ENCODE measurements at places on chromosomes 11 and 22. TPM values are rescaled to one million over a fixed set of nuclear protein-coding genes. Genes with fewer than 3 reads are reported as not detected.

- no peak for DNase-seq
These were observed 61.6 kb downstream of the CASP12 start for GRCh38 chr11:104836691-104837090.

The NTM gene
- 3.4 TPM for total RNA-seq

The TEX54 gene
- not detected for total RNA-seq

DNA sequence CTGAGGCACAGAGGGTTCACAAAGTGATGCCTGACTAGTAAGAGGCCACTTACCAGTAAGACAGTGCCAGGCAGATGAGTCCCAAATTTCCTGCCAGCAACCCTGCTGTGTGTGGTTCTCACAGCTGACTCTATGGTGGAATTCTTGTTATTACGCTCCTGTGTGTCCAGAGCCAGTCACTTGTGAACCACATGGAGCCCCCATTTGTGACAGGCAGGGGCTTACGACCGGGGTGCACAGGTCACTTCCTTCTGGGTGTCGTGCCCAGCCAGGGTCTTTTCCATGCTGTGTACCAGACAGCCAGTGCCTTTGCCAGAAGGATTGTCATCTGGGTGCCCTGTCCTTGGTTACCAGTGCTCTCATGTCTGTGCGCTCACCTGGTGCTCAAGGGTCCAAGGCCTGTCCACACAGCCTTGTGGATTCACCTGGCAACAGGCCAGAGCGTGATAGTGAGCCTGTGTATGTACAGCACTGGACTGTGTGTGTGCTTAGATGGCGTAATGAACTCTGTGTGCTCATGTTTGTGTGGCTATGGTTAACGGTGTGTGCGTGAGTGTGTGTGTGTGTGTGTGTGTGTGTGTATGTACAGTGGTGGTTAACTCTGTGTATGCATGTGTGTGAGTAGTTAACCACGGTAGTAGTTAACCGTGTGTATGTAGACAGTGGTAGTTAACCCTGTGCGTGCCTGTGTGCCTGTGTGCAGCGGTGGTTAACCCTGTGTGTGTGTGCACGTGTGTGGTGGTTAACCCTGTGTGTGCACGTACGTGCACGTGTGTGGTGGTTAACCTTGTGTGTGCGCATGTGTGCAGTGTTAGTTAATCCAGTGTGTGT lies 18.6 kb downstream of the GRAMD4 start:
- no peak for DNase-seq

The CALCA gene
- 0.51 TPM for total RNA-seq

DNA sequence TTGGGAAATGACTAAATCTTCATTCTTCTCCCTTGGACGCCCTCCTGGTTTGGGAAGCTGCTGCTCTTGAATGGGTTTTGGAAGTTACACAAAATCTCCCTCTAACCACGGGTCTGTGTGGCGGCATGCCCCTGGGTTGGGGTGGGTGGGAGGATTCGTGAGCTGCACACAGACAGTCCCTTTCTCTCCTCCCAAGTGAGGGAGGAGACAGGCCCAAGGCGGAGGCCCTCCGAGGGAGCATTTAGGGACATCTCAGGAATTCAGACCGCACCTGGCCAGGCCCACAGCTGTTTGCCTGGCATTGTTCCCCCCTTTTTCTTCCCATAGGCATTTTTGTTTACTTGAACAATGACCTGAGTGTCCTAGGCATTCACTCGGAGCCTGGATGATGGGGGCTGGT lies 94.1 kb downstream of the MPPED1 start:
- no peak for DNase-seq
